ENCODE measurements at places on chromosomes 6 and 20.

DNA sequence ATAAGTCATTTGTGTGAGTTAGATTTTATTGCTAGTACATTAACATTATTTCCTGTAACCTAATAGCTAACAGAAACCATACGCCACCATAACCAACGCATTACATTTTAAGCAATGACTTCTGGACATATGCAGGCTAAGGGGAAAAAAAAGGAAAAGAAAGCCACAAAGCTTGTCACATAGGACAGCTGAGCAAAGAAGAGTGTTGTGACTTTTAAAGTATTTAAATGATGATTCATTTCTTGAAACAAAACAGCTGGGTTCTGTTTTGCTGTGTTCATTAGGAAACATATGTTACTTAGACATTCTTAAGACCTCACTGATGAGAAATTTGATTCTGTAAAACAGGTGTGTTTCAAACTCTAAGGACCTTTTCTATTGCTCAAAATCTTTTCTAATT, 171.4 kb downstream of the COL9A1 start:
- no peak for DNase-seq

- DNase-seq, result no peak
These were observed 57.6 kb downstream of the TENT5A start for GRCh38 chr6:81694855-81695254.

DNA sequence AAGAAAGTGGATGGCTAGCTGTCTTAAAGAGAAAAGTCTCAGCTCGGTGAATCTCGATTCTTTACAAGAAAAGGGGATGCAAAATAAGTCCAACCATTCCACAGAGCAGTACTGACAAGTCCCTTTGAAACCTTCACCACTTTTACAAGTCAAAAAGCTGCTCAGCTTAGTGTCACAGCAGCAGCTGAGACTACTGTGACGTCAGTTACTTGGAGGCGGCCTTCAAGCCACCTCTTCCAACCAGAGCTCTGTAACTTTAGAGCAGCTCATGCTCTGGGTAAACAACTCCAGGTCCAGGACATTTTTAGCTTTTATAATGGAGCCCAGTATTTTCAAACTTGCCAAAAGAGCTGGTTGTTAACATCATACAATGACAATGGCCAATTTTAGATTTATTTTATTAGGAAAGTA, at the start of gene KIAA0408:
Gene KIAA0408 (minus strand): TSS at position 159 of the 411 bp plus-strand sequence. CDS start 5,408 bp downstream, outside the sequence.
- DNase-seq, result no peak

GRCh38 chr6:85191656-85192055, 258.2 kb upstream of the NT5E start:
- DNase-seq, result no peak

DNA sequence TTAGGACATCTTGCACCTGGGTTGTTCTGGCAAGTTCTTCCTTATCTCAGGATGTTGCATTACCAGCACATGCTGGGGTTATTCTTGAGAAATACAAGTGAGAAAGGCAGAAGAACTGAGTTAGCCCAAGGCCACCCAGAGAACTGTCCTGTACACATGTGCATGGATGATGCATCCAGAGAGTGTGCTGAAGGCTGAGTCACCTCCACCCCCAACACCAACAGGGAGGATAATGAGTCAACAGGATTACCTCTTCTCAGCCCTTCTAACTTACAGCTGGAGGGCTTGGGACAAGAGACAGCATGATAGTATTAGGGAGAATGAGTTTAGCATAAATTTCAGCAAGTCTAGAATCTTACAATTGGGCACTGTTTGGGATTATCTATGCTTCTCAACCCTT, 8.5 kb downstream of the SCGN start:
- DNase-seq, result peak; percentile 26

- DNase-seq, result no peak
These were observed 5.9 kb upstream of the CFAP206 start for GRCh38 chr6:87401832-87402231.

DNA sequence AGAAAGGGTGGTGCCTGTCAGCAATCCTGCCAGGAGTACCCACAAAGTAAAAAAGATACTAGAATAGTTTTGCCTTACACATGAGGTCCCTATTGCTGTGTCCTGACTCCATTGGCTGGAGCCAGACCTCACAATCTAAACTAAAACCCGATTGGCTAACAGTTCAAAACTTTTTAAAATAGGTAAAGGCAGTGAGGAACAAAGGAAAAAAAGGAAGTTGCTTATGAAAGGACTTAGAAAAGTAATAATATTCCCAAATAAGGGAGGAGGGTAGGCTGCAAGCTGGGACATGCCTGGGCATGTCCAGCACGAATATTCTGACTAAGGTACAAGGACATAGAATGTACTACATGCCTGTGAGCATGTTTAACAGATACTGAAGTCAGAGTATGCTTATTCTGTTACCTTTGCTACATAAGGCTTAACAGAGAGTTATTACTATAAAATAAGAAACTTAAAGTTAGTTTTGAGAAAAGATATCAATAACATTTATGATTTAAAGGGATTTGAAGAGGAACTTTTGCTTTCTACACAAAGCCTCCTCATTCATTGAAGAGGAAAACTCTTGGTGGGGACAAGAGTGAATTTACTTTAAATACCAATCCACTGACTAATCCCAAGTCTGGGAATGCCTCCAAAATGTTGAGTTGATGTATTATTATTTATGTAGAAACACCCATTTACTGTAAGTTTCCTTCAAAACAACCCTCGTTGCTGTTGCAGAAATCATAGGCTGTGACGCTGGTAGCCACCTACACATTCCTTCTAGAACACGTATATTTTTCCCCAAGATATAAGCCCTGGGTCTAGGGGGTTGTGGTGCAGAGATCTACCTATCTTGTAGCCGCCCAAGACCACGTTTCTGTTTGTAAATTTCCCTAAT, 8.2 kb upstream of the MTHFD1L start:
- DNase-seq, result peak; percentile 53

GRCh38 chr20:29497261-29497671, 1760.2 kb upstream of the DEFB115 start:
- no peak for DNase-seq

DNA sequence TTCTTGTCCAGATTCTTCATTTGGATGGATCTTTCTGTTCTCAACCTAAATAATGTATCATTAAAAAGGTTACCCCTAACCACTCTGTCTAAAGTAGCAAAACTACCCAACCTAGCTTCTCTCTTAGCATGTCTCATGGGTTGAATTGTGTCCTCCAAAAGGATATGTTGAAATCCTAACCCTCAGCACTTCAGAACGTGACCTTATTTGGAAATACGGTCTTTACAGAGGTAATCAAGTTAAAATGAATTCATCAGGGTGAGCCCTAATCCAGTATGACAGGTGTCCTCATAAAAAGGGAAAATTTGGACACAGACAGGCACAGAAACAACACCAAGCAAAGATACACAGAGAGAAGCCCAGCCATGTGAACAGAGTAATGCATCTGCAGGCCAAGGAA, 6.1 kb upstream of the FRK start:
- DNase-seq, result no peak

GRCh38 chr20:56516631-56517030, 7.9 kb upstream of the FAM209A start:
- no peak for DNase-seq

DNA sequence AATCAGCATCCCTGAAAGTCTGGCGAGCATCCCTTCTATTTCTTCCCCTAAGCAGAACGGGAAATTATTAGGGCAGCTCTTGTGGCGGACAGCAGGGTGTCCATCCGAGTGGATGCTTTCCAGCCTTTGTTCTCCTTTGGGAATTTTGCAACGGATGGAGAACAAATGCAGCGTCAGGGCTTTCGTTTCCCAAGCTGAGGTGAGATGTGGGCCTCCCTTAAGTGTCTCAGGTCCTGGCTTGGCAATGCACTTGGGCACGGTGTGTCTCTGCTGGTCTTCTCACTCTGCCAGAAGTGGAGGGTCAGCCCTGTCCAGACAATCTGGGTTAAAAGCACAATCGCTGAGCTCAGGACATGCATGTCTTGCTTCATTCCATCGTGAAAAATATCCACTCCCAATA, 43.5 kb downstream of the FOXA2 start:
- no peak for DNase-seq

DNA sequence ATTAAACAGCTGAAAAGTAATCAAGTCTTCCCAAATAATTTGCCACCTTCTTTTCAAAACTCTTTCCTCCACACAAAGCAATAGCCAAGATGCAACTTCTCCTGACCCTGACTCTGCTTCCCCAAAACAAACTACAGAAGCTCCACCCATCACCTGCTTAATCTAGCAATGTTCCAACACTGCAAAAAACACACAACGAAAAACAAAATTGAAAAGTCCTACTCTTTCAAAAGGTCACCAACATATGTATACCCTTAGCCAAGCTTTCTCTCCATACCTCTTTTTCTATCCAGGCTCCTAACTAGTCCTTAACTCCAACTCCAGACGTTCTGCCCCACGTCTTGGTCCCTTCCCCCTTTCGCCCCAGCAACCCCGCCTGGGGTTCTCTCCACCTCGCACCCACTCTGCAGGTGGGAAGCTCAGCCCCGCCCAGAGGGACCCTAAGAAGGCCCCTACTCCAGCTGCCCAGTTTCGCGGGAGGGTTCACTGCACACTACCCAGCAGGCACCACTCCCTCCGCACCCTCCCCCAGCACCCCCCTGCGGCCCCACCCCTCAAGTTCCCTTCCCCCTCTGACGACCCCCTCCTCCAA, 717 bp downstream of the CSNK2A1 start:
- DNase-seq, result peak; percentile 37

GRCh38 chr6:157644043-157644810, 178.8 kb upstream of the SNX9 start:
- peak; percentile 21 for DNase-seq

GRCh38 chr20:20761301-20761700, 48.9 kb upstream of the RALGAPA2 start:
- no peak for DNase-seq

GRCh38 chr6:165218829-165219228, 90.6 kb downstream of the C6orf118 start:
- no peak for DNase-seq

DNA sequence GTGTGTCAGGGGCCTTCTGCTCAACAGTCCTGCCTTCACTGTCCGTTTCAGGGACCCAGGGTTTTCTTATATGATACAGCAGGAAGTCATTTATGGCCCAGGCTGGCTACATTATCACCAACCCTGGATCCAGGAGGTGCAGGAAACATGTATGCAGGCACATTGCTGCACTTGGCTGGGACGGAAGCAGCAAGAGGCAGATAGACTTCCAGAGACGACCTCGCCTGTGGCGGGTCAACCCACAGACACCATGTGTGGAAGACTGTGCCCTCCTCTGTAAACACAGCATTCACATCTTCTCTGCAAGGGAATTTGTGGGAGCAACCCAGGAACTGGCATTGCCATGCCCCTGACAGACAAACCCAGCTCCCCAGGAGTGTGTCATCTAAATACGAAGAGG, 43.7 kb downstream of the TBC1D7 start:
- no peak for DNase-seq

DNA sequence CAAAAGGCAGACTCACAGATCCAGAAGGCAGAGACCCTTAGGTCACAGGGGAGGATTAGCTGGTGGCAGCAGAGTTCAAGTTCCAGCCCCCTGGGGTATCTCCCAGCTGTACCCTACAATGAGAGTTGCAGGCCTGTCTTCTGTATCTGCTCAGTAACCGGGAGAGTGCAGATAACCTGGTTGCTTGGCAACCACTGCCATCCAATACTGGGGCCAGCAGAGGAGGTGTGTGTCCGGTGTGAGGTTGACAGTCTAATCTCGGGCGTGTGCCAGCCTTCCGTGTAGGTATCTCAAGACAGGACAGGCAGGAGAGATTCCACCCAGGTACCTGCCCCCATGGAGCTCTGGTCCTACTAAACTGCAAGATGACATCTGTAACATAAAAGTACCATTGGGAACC, 56.6 kb upstream of the TBC1D7 start:
- no peak for DNase-seq

- DNase-seq, result no peak
These were observed 63.2 kb upstream of the BMP2 start for GRCh38 chr20:6704132-6704861.

DNA sequence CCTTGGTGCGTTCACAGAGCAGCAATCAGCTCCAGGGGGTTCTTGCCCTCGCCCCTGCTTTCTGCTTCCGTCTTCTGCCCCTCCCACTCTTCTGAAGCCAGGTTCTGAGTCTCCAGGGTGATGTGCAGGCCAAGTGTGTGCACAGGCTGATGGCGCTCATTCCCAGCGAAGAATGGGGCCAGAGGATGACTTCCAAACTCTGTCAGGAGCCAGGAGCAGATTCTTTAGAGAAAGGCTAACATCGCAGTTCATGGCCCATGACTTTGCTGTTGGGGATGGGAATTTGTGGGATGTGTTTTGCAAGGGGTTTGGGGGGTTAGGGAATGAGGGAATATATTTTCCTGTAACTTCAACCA, 56.1 kb upstream of the CCN6 start:
- no peak for DNase-seq

DNA sequence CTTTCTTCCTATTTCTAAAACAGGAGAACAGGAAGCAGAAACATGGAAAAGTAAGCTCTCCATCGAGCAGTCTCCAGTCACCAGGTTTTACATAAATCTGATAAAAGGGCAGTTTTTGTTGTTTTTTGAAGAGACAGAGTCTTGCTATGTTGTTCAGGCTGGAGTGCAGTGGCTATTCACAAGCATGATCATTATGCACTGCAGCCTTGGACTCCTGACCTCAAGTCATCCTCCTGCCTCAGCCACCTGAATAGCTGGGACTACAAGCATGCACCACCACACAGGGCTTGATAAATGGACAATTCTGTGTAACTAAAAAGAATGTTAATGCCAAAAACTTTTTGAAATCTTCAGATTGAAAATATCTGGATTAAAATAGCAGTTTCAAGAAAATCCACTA, 23.8 kb downstream of the SAMHD1 start:
- DNase-seq, result no peak

Data from HTR-8/SVneo (cell line).